ENCODE measurements at places on chromosomes 1 and 21.

GRCh38 chr1:28273216-28273860, 14.0 kb downstream of the SESN2 start:
- DNase-seq: no peak

DNA sequence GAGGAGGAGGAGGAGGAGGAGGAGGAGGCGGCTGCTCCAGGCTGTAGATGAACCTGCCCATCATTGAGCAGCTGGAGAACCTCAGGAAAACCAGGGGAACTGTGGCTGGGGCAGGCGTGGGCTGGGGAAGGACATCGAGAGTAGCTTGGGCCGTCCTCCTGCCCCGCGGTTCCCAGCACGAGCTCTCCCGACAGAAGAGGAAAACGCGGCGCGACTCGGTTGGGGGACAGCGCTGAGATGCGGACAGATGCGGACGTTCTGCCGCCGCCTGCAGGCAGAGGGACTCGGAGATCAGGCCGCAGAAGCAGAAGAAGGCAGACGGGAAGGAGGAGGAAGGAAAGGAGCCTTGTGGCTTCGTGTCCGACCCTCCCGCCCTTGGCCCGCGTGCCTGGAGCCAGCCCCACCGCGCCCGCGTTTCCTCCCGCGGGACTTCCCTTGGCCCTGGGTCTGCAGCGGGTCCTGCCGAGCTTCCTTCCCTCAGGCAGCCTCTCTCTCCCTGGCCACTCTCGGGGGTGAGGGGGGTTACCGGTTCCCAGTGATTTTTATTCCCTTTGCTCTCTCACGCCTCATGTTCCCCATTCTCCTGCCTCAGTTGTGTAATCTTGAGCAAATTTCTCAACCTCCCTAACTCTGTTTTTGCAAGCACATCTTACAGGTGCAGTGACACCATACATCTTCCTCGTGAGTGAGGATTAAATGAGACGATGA, 1.7 kb upstream of the TNFRSF9 start:
- DNase-seq: no peak

GRCh38 chr1:11531314-11531870, 52.4 kb downstream of the DISP3 start:
- DNase-seq: no peak

DNA sequence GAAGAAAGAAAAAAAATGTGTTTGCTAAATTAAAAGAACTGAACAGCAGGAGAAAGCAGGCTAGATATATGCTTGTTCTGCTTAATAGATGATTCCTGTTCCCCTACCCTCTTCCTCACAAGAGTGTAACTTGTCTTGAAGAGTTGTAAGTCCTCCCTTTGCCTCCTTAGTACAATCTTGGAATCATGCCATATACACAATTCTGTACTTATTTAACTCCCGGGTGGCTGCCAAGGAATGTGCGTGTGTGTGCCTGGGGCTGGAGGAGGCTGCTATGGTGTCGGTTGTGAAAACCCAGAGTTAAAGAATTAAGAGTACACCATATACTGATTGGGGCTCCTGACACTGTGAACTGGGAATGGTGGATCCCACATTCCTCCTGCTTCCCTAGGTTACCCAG, 194.2 kb downstream of the SIPA1L2 start:
- no peak for DNase-seq

- DNase-seq: no peak
Observed at GRCh38 chr1:29546496-29546895, 310.2 kb downstream of the PTPRU start.

DNA sequence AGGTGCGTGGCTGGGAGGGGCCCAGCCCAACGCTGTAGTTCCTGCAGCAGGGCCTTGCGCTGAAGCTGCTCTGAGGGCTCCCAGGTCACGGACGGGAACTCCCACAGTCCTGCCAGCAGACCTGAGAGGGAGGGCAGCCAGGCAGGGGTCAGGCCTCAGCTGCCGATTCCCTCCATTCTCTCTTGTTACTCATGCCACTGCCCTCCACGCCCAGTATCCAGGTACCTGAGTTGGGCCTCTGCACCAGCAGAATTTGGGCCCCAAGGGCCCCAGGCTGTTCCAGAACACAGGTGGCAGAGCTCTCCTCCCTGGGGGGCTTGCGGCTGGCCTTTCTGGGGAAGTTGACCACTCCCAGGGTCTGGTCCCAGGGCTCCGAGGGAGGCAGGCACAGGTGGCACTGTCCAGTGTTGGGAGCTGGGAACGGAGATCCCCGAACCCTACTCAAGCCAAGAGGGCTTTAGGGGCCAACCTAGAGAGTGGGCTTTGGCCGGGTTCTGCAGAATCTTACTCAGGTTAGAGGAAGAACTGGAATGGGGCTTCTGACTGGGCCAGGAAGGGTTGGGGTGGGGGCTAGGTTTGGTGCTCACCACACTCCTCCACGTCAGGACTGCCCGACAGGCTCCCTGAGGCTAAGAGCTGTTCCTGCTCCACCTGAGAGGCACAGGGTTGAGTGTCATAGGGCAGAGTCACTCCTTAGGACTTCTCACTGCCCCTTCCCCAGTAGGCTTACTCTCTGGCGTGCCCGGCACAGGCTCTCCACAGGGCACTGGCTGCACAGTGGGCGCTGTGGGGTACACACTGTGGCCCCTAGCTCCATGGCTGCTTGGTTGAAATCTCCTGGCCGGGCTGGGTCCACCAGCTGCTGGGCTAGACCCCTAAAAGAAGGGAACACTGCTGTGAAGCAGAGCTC, 5.0 kb downstream of the HPDL start:
- no peak for DNase-seq

- no peak for DNase-seq
Observed at GRCh38 chr1:28682840-28683239, 14.3 kb downstream of the GMEB1 start.

- no peak for DNase-seq
Observed at GRCh38 chr1:101112051-101112780, 86.6 kb upstream of the DPH5 start.

DNA sequence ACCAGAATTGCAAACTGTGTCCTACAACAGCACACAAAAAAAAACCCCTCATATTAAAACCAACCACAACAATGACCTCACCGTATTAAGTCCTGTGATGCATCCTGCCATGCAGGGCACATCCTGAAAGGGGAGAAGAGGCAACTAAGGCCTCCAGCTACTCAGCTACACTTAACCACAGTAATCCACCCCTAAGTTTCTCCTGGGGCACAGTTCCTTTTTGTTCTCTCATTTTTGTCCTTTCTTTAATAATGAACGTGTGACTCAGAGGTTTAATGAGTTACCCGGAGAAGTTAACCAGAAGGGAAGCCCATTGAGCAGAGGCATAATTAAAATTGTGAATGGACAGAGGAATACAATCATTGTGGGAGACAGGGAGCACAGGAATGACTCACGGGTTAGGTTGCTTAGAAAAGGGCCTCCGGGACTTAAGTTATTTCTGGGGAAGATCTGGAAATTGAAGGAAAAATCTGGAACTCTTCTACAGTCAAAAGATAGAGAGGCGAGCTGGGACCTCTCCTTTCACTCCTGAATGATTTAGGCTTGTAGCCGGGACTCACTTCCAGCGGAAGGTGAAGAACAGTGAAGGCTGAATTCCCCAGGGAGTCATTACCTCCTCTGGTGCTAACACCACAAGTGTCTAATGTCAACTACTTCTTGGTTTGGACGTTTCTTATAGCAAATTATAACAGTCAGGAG, 36.9 kb upstream of the HIVEP3 start:
- DNase-seq: peak; percentile 86

DNA sequence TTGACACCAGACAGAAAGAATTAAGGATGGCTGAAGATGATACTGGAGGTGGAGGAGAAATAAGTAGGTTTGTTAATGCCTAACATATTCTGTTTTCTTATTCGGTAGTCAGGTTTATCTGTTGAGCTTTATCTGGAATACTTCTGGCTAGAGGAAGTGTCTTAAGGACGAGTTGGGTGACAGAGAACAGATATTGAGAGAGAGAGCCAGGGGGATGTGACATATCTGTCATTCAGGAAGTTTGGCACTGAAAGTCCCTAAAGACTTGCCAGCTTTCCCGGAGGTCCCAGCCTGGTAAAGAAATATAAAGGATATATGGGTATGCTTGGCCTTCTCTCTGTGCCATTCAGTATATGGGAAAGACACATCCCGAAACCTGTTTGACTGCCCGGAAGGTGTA, 280.6 kb downstream of the ZP4 start:
- DNase-seq: no peak

DNA sequence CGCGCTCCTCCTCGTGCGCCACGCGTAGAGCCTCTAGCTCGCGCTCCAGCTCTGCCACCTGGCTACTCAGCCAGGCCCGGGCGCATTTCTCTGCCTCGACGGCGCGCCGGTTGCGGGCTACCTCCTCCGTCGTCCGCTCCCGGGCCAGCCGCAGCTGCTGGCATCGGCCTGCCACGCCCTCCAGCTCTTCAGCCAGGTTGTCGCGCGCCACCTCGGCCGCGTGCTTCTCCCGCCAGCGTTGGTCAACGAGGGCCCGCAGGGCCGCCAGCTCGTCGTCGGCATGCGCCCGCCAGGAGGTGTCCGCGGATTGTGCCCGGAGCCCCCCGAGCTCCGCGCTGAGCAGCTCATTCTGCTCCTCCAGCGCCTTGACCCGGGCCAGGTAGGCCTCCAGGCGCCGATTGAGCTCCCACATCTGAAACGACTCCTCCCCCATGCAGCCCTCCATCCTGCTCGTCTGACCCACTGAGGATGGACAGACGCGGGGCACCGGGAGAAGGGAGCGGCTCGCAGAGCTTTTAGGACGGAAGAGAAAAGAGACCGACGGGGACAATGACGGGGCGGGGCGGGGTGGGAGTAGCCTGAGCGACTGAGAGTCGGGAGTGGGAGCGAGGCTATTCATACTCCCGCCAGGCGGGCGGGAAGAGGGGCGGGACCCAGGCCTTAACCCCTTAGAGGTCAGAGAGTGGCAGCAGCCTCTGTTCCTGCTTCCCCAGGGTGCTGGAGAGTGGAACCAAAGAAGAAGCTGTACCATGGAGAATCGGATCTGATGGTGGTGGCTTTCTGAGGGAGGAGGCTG, at the start of gene NES:
NES (minus strand) TSS at position 588 of the 796 bp plus-strand sequence; CDS start at position 445, 143 bp downstream.
- DNase-seq: no peak

GRCh38 chr1:74699331-74699730, 25.7 kb upstream of the ERICH3 start:
- no peak for DNase-seq

DNA sequence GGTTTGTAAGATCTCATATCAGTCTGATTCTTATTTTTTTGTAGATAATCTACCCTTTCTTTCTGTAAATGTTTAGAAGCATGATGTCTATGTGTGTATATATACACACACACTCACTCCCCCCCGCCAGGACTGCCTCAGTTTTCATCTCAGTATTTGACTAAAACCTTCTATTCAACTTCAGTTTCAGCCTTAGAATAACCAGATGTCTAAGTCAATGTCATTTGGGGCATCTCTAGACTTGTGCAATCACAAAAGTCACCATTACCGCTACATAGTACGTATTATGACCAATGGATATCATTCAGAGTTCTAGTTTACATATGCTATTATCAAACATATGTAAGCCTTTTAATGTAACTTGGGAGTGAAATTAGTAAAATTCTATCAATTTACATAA, 53.3 kb upstream of the BOLA1 start:
- DNase-seq: no peak

GRCh38 chr21:37565530-37566223, 199.1 kb downstream of the DYRK1A start:
- DNase-seq: no peak

- no peak for DNase-seq
Observed at GRCh38 chr1:8938232-8938999, 7.3 kb upstream of the CA6 start.

- no peak for DNase-seq
Observed at GRCh38 chr1:85815906-85816305, 107.7 kb upstream of the ZNHIT6 start.

- no peak for DNase-seq
Observed at GRCh38 chr1:208432346-208432745, 188.2 kb upstream of the PLXNA2 start.

DNA sequence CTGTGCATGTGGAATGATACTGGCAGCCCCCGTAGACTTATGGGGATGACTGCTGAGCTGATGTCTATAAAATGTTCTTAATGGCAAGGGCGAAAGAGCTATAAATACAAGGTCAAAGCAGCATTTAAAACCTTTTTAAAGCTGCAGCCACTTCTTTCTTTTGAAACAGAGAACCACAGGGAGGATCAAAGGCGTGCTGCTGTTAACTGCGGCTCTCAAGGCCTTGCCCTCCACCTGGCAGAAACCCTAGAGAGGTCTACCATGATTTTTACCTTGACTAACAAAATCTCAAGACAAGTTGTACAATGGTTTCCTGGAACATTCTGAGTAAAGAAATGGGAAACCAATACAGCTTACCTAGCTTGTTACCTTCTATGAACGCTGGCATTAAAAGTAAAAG, 89.7 kb downstream of the SLC45A1 start:
- DNase-seq: no peak

GRCh38 chr1:107889524-107889923, 75.5 kb downstream of the VAV3 start:
- DNase-seq: no peak

DNA sequence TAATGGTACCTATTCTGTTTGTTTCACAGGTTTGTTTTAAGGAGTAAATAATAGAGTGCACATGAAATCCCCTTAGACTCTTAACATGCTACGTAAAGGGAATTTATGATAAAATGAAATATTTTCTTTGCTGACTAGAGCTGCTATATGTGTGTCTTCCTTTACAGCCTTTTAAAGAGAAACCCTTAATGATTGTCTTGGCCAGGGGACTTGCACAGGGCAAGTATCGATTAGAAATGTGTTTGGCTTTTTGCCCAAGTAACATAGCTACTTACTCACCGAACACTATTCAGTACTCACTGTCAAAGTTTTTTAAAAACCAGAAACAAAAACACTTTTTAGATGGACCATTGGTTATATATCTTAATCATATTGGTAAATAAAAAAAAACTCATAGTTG, 71.3 kb upstream of the KIAA1614 start:
- DNase-seq: no peak

- no peak for DNase-seq
Observed at GRCh38 chr1:163104385-163105099, 35.4 kb downstream of the RGS4 start.

GRCh38 chr1:192793983-192794767, 14.7 kb upstream of the RGS2 start:
- DNase-seq: no peak

DNA sequence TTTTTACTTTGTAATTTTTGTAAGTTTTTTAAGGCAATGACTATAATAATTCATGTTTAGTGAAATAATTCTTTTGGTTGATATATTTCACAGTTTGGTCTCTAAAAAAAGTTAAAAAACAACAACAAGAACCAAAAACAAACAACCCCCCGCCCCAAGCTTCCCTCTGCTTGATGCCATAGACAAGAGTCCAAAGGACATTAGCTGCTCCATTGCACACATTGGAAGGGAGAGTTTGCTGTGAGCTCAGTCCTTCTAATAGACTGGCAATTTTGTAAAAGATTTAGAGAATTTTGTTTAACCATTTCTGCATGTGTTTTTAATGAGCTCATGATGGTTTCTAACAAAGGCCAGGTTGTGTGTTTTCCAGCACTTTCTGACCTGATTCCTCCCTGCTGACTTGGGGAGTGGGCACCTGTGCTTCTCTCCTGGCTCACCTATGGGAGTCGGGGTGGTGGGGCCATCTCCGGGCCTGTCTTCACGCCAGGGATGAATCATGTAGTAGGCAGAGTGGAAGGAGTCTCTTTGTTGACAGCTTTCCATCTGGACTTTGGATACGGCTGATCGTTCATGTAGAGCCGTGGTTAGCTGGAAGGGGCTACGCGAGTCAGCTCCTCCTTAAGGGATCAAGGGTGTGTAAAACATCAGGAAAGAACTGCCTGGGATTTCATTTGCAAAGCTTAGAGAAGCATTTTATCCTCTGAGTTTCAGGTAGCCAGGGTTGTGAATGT, 14.1 kb downstream of the ZBTB18 start:
- DNase-seq: no peak

GRCh38 chr1:23910553-23911246, 2.5 kb downstream of the CNR2 start:
- no peak for DNase-seq

- no peak for DNase-seq
Observed at GRCh38 chr1:12773438-12773837, at the start of gene PRAMEF12. PRAMEF12 (plus strand) TSS chr1:12773738; CDS start chr1:12774868, 1,130 bp downstream.
